ENCODE measurements at places on chromosomes 5 and 9. TPM values are rescaled to one million over a fixed set of nuclear protein-coding genes. Genes with fewer than 3 reads are reported as not detected.

The HMHB1 gene
- not detected for total RNA-seq

The NACC2 gene
- total RNA-seq, result 51.0 TPM

The IFNB1 gene
- not detected for total RNA-seq

The POMT1 gene
- 48.0 TPM for total RNA-seq

The LHX6 gene
- total RNA-seq, result not detected

DNA sequence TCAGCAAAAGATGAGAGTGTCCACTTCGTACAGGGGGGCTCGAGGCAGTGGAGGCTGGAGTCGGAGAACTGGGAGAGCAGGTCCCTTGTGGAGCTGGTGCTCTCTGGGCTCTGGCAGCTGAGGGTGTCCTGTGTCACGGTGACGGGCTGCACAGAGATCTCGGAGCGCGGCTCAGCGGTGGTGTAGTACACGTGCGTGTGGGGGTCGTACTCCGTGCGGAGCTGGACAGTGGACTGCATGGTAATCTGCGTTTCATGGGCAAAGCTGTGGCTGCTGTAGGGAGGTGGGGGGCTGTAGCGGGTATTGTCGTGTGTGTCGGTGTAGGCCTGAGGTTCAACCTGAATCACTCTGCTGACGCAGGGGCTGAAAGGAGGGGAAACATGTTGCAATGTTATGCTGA is 48.0 kb downstream of the PTCH1 start:
- no peak for DNase-seq

DNA sequence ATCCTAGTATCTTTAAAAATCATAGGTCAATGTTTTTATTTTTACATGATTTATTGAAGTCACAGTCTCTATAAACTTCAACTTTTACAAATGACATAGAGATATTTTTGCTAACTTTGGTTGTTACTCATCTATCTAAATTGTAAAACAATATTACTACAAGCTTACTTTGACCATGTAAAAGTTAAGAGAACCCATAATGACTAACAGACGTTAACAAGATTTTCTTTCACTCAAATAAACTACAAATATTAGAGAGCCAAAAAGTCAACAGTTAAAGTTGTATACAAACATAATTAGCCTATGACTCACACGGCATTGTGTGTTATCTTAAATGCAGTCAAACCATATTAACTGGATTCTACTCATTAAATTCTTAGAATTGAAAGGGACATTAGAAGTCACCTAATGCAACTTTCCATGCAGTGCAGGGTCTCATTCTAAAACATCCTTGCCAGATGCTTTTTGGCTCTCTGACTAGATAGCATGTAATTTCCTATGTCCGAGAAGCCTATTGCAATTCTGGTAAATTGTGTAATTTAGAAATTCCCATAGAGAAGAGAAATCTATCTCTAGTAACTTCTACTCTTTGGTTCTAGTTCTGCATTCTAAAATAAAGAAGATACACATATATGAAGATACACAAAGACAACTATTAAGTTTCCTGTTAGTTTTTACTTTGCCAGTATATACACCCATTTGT is 42.2 kb upstream of the UGT3A2 start:
- DNase-seq, result no peak

GRCh38 chr5:138082033-138082432 is 1.8 kb upstream of the WNT8A start:
- DNase-seq, result no peak

DNA sequence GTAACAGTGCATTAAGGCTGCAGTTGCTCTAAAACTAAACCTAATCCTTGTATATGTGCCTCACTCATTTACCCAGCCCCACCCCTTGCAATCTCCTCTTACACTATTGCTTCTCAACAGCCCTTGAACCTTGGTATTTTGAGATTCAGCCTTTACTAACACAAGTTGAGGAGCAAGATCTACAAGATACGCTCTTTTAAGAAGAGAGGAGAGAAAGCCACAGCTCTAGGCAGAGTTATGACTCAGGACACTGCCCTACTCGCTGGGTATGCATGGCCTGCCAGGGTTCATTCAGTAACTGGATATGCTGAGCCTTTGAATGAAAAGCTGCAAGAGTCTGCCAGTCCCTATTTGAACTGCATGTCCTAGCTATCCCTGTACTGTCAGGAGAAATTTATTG is 219.5 kb downstream of the PCSK5 start:
- no peak for DNase-seq

GRCh38 chr9:87957839-87958238 is 16.5 kb downstream of the CDK20 start:
- no peak for DNase-seq

DNA sequence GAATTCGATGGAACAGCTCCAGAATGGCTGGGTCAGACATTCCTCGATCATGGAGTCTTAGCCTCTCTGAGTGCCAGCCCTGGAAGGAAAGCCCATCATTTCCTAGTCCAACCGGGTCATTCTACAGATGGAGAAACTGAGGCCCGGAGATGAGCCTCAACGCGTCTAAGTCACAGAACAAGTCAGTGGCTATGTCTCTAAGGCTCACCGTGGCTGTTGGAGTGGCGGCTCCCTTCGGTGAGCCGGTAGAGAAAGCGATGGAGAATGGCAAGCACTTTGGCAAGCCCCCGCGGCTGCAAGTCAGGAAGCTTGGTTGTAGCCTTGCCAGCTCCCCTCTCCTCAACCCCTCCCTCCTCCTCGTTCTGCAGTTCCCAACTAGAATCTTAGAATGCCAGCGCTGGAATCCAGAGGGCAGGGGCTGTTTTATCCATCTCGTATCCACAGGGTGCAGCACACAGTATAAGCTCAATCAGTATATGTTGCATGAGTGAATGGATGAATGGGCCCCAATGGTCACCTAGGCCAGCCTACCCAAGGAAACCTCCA is 438 bp upstream of the ARSI start:
- peak; percentile 35 for DNase-seq

DNA sequence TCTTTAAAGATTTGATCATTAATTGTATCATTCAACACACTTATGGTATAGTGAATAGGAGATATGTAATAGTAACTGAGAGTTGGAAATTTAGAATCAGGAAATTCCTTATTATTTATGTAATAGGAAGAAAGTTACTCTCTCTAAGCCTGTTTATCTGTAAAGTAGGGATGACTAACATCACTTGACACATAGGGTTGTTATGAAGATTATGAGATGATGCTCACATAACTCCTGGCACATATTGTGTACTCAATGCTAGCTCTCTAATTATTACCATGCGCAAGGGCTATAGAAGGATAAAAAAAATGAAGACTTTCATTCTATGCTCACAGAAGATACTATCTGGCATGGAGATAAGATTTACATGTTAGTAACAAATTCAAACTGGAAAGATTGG is 149.9 kb downstream of the ISOC1 start:
- no peak for DNase-seq

- DNase-seq, result peak; percentile 71
Measured at GRCh38 chr5:178793151-178793550, 62.7 kb upstream of the ZNF354A start.

DNA sequence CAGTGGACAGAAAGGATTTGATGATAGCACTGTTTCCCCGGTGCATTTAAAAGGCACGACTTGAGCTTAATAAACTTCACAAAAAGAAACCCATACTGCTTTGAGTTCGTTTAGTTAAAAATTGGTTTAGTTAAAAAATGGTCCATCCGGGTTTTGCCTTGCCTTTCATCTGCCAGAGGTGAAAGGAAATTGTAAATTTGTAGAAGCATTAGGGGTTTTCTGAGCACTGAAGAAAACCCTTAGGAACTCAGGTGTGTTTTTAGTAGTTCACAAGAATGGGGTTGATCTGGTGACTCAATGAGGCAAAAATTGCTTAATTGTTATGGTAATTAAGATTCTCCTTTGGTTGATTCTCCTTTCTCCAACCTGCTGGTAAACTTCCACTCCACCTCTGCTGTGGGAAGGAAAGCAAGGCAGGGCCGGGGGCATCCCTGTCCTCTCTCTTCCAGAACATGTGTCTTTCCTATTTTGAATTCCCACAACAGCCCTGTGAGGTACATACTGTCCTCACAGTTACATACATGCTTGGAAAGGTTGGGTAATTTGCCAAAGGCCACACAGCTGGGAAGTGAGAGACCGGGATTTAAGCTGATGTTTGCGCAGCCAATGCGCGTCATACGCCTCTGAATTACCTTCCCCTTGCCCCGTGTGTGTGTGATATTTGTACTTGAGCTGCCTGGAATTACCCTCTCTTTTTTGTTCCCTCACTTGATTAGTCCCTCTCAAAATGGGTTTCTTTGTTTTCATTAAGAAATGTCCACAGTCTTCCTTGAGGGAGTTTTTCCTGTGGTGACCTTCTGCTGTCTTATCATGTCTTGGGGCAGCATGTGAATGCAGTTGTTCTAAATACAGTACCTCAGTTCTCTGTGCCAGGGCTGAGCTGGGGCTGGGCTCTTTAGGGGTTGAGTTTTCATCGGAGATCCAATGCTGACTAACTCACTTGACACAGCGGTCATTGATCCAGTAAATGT is 94.4 kb downstream of the ARHGAP26 start:
- no peak for DNase-seq

- DNase-seq, result no peak
Measured at GRCh38 chr5:15694696-15695214, 194.8 kb downstream of the FBXL7 start.

DNA sequence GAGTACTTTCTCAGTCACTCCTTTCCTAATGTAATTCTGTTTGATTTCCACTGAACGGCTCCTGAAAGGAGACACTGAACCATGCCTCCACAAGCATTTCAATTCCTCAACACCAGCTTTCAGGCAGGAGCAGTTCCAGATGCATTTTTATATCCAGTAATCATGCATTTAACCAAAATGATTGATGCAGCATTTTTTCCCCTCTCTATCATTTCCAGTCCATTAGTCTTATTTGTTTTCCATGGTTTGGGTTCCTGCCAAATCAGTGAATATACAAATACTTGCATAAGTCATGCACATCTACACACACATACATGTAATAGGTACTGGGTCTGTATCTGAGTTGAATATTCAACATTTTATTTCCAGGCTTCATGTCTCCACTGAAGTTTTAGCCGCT is 122.7 kb downstream of the GRIA1 start:
- no peak for DNase-seq

DNA sequence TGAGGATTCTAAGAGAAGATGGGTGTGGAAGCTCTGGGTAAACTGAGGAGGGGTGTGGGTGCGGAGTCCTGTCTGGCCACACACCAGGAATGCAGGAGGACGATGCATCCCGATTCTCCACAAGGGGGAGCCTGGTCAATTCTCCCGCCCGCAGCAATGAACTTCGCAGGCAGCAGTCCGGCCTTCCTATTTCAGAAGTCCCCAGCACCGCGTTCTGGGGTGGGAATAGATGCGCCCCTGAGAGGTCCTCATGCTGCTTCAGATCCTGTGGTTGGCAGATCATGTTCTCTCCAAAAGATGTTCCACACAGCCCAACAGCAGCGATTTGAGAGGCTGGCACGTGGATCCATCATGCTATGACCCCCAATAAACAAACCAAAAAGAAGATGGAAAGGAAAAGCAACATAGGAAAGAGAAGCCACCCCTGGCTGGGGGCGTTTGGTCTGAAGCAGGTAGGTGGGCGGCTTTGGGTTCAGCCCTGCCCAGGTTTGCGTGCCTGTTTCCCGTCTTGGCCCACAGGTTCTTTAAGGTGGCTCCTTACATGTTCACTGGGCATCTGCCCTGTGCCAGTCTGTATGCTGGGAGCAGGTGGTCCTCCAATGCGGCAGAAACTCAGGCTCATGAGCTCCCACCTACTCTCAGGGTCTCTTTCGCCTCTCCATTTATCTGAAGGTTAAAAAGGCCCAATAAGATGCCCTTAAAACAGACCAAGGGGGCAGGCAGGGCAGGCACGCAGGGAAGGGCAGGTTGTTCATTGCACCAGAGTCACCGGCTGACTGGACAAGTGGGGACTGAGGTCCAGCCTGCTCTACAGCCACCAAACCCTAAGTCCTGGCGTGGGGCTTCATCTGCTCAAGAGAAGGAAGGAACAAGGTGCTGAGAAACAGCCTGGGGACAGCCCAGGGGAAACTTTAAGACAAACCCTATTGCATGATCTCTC is 171.6 kb downstream of the PAX5 start:
- peak; percentile 57 for DNase-seq

GRCh38 chr9:133098104-133098754 is 22.8 kb downstream of the RALGDS start:
- peak; percentile 77 for DNase-seq

DNA sequence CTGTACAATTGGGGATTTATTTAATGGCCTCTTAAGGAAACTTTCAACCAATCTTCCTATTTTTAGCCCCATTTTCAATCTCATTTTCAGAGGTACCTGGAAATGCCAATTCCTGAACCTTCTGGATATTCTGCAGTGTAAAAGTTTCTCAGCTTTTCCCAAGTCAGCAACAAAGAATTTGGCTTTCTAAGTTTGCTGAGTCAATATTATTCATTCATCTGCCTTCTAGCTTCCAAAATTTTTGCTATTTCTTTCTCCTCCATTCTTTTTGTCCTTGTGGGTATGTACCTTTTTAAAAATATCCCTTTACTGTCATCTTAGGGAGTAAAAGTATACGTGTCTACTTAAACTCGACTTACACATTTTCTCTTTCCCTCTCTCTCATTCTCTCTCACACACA is 25.7 kb downstream of the CETN3 start:
- DNase-seq, result no peak

DNA sequence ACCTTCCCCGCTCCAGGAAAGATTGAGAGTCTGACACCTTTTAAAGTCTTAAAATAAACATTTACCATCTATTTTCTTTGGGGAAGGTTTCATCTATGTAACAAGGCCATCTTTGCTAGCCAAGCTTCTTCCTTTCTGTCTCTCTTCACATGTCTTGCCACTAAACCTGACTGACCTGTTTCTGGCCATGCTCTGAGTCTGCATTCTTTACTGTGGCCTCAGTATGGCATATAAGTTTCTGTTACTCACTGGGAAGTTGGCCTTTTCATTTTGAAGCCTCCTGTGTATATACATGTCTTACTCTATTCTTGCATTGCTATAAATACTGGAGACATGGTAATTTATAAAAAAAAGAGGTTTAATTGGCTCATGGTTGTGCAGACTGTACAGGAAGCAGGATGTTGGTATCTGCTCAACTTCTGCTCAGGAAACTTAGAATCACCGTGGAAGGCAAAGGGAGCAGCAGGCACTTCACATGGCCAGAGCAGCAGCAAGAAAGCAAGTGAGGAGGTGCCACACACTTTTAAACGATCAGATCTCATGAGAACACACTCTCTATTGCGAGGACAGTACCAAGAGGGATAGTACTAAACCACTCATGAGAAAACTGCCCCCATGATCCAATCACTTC is 48.1 kb downstream of the KCNV2 start:
- no peak for DNase-seq

Data from chondrocyte (in vitro differentiated cells).